ENCODE measurements at places on chromosomes 1 and 21.

- no peak for DNase-seq
These were observed 176.5 kb downstream of the C1orf21 start for GRCh38 chr1:184563308-184563707.

DNA sequence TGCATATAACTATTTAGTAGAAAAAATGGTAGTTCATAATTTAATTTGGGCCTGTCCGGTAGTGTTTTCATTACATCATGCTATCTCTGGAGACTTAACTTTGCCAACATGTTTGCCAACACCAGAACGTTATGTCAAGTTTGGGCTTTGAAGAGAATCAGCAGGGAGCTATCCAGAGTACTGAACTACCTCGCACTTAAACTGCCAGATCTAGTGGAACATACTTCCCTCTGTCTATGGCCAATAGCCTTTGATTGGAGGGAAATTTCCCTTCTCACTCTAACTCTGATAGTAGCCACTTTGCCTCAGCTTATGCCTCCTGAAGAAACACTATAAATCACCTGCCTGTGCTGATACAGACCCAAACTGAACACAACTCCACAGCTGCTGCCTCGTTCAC lies 10.0 kb downstream of the LRRC53 start:
- DNase-seq = no peak

- no peak for DNase-seq
These were observed 87.8 kb downstream of the ERG start for GRCh38 chr21:38410466-38410865.

DNA sequence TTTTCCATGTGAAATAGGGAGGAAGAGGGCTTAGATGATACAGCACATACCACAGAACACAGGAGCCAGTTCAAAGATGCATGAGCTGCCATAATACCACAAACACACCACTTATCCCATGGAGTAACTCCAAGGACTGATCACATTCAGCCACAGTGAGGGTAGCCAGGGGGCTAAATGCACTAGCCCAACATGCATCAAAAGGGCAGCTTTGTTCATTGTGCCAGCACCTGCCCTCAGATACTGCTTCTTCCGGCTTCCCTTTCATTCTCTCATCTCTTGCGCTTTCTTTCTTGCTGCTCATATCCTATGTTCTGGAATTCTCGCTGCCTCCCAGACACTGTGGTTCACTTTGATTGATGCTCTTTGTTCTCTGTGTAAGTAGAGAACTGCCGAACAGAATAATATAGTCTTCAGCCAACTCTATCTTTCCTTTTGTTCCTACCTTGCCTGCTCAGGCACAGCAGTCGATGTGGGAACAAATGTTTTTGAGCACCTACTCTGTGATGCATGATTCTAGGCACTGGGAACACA lies 50.0 kb upstream of the SYT6 start:
- DNase-seq = no peak

GRCh38 chr1:115307661-115308060 lies 30.4 kb downstream of the NGF start:
- DNase-seq = no peak

DNA sequence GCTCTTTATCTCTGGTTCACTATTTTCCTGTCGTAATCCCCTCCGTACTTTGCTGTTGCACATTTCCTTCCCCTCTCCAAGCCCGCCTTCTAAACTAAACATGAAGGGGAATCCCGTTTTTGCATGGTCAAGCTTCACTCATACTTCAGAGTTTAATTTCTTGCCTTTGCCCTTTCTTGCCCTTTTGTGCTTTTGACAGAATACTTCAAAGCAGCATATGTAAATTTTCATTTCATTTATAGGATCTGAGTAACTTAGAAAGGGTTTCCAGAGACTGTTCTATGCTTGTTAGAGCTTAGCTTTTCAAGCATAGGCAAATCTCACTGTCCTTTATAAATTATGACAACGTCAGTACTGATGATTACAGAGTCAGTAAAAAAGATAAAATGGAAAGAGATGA lies 27.7 kb downstream of the SPATA45 start:
- DNase-seq = peak; percentile 9

DNA sequence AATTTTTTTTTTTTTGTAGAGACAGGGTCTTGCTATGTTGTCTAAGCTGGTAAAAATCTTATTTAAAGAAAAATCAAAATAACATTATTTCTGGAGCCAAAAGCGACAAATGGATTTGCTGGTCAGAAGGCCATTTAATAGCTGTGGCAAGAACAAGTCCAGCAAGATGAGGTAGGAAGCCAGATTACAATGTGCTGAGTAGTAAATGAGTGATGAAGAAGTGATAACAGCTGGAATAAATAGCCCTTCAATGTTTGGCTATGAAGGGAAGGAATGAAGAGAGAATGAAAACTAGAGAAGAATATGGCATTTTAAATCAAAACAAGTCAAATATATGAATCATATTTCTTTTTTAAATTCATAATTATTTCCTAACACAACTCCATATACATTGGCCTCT lies 34.5 kb downstream of the SYDE2 start:
- DNase-seq = no peak

DNA sequence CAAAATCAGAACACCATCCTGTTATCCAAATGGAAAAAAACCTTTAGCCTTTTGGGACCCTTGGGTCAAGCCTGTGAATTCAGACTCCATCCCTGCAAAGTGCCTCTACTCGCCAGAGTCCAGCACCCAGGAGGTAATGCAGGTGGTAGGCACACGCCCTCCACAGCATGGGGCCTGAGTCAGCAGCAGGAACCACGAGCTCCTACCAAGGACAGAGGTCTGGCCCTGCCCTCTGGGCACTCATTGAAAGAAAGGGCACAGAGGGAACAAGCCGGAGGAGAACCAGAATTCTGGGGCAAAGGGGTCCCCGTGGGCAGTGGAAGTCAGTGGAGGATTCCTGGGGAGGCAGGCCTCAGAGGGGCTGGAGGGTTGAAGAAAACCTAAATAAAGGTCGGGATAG lies 438.1 kb downstream of the NPHP4 start:
- no peak for DNase-seq

DNA sequence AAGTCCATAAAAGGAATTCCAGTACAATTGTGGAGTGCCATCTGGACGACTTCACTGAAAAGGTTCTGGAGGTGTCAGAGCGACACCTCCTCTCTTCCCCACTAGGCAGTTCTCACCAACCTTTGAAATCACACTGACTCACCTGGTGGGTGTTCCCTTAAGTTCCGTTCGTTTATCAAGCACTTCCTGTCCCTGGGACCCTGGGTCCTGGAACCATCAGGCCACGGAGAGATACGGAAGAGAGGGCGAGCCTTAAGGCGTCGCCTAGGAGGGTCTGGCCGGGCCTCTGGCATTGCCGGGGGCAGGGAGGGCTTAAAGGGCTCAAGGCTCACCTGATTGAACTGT lies 317 bp downstream of the SPAG17 start:
- no peak for DNase-seq

DNA sequence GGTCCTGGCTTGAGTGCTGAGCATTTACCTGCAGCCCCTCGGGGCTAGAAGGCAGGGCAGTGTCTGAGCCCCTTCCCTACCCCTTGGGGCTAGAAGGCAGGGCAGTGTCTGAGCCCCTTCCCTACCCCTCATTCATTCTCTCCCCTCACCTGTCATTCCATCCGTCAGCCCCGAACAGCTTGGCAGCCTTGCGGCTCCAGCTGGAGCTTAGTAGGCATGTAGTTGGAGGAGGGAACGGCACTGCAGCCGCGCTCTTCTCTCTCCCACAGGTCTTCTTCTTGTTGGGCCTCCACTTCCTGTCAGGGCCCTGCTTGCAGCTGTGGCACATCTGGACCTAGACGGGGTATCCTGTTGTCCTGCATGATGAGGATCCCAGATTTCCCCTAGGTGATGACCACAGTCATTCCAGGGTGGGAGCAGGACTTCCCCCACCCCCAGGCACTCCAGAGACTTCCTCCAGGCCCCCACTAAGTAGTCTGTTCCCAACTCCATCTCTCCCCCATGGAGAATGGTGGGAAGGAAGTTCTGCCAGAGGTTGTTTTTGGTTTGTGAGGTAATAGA lies 22.2 kb downstream of the MAPKAPK2 start:
- no peak for DNase-seq

GRCh38 chr1:239786464-239786863 lies 305.2 kb upstream of the FMN2 start:
- no peak for DNase-seq

DNA sequence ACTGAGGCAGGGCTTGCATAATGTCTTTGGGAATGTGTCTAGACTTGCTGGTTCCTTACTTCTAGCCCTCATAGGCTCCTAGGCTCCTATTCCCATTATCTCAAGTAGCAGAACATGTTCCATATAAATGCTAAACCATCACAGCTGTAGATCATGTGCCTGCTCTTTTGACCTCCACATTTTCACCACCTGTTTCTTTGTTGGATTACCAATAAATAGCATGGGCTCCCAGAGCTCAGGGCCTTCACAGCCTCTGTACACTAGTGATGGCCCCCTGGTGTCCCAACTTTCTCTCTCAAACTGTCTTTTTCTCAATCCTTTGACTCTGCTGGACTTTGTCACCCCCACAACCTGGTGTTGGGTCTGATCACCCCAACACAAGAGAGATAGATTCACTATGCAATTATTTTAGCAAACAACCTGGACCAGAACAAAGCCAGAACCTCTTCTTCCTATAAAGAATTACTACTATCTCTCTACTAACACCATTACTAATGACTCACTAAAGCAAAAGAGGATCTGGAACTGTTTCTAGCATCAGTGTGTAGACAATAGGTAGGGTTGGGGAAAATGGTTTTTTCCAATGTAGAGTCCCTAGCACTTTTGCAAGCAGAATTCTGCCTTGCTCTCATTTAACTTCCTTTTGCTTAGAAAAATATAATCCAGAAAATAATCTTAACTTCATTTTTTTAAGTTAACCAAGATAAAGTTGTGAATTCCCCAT lies 51.7 kb downstream of the WLS start:
- no peak for DNase-seq

- peak; percentile 67 for DNase-seq
These were observed 91.7 kb downstream of the CDC14A start for GRCh38 chr1:100443811-100444571.

GRCh38 chr1:156845055-156845952 lies 13.6 kb downstream of the INSRR start:
- DNase-seq = peak; percentile 41

GRCh38 chr1:56424744-56425493 lies 154.4 kb downstream of the PLPP3 start:
- no peak for DNase-seq

DNA sequence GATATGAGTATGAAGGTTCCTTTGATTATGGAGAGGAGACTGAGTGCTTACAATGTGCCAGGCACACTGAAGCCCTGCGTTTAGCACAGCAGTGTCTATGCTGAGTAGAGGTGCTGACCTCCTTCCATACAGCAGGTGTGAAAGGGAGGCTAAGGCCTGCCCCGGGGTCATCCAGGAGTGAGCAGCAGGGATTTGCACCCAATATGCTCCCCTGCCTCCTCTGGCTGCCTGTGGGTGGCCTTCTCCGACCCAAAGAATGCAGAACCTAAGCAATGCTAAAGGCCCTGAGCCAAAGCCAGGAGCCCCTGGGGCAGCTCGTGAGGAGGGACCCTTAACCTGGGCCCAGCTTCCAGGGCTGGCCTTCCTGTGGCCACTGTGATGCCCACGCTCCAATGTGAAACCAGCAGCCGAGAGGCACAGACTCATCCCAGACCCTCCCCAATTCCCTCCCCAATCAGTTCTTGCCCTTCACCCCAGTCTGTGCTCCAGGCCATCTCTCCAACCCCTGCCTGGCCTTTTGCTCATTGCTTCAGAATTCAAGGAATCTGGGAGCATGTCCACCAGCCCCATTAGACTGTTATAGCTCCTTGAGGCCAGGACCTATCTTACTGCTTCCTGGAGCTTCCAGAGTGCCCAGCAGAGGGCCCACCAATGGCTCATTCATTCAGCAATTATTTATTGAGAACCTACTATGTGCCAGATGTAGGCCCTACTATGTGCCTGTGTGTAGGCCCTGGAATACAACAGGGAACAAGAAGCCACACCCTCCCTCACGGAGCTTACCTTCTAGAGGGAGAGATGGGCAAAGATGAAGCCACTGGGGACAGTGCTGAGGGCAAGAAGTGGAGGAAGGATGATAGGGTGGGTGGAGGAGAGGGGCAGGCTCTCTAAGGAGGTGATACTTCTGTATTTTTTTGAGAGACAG lies 53.3 kb downstream of the TAS1R2 start:
- no peak for DNase-seq

DNA sequence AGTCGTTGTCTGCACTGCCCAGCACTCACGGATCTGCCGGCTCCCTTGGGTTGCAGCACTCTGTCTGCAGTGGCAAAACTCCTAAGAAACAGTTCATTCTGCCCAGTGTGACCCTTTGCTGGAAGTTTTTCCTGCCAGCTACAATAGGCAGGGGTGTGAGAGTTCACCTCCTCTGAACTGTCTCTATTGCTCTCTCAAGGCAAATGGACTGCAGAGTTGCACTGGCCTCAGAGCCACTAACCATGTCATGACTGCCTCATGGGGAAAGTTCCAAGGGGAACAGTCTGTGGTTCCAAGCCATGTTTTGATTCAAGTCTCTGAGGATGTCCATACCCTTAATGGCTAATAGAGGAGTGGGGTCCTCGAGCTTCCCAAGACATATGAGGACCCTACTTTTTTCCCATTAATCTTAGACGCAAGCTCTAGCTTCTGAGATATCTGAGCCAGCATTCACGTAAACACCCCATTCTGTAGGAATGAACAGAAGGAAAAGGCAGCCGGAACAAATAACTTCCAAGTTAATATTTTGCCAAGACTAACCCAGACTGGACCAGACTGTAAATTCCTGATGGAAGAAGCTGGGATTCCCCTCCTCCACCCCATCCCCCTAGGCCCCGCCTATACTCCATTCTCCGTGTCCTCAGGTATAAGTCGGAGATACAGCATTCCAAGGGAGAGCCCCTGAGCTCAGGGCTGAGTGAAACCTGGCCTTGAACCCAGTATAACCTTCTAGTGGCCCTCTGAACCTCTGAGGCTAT lies 93.8 kb upstream of the AKT3 start:
- DNase-seq = no peak

- no peak for DNase-seq
These were observed 120.1 kb downstream of the PRDM2 start for GRCh38 chr1:13820055-13820454.

DNA sequence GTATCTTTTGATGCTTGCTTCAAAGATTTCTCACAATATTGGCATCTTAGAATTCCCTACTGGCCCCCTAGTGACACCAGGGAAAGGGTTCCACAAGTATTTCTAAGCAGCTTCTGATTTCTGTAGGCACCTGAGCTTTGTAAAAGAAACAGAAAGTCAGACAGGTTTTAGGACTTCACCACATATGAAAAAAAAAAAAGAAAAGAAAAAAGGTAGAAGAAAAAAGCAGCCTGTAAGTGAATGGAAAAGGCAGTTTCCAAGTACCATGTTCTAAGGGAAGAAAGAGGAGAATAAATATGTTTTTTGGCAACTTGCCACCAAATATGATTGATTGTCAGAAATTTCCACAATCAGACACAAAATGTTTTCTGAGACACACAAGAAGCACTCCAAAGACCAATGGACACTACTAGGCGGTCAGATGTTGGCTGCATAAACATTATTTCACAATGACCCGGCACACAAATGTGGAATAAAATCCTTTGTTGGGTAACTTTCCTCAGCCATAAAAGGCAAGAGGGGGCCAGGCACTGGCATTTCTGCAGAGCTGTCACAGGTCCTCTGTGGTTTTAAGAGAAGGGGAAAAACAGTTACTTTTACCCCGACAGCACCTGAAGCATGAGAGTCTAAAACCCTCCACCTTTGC lies 12.7 kb upstream of the CPLANE2 start:
- DNase-seq = no peak
